NCI-H82 (cell line): ENCODE measurements at places on chromosomes 3 and 15.
A peak's percentile ranks its signal among the peaks of the same experiment; 100 is the strongest.

GRCh38 chr15:75022783-75023180, 608 bp upstream of the PPCDC start:
- DNase-seq: no peak

DNA sequence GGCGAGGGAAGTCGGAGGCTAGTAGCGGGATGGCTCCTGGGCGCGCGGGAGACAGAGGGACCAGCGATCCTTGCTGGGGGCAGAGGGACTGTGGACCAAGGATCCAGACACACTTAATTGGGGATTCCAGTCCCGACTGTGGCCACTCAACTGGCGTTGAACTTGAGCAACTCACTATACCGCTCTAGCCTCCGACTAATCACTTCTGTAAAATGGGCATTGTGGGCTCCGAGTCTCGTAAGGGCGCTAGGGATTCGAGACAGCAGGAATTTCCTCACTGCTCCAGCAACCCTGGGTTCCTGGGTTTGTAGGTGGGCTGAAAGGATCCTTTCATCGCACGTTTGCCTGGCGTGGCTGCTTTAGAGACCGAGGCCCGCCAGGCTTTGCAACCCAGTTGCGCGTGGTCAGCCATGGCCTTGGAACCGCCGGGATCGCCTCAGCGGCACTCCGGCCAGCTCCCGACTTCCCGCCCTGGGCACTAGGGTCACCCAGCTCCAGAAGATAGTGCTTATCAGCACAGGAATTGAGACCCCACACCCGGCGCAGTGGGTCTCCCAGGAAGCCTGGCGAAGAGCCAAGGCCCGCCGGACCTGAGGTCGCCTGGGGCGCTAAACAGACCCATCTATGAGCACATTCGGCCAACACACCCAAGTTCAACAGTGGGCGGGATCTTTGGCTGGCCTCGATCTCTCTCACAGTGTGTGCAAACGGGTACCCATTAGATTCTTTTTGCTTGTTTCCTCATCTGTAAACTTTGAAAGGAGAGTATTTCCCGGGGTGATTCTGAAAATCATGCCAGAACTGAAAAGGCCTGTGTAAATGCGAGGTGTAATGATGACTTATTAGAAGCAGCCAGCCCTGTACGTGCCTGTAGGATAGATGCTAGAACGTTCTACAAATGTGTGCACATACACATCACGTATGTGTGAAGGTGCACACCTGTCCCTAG, 9.9 kb downstream of the FOXL2 start:
- DNase-seq: no peak

GRCh38 chr3:15107075-15107947, 8.4 kb upstream of the RBSN start:
- no peak for DNase-seq

GRCh38 chr15:65363306-65363705, 14.5 kb downstream of the IGDCC3 start:
- no peak for DNase-seq

GRCh38 chr3:13552857-13553652, 4.1 kb downstream of the FBLN2 start:
- no peak for DNase-seq

DNA sequence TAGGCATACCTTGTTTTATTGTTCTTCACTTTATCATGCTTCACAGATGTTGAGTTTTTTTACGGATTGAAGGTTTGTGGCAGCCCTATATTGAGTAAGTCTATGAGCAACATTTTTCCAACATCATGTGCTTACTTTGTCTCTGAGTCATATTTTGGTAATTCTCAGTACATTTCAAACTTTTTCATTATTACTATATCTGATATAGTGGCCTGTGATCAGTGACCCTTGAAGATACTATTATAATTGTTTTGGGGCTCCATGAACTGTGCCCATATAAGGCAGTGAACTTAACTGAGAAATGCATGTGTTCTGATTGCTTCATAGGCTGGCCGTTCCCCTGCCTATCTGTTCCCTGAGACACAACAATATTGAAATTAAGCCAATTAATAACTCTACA, 42.8 kb upstream of the NSMCE3 start:
- DNase-seq: no peak

DNA sequence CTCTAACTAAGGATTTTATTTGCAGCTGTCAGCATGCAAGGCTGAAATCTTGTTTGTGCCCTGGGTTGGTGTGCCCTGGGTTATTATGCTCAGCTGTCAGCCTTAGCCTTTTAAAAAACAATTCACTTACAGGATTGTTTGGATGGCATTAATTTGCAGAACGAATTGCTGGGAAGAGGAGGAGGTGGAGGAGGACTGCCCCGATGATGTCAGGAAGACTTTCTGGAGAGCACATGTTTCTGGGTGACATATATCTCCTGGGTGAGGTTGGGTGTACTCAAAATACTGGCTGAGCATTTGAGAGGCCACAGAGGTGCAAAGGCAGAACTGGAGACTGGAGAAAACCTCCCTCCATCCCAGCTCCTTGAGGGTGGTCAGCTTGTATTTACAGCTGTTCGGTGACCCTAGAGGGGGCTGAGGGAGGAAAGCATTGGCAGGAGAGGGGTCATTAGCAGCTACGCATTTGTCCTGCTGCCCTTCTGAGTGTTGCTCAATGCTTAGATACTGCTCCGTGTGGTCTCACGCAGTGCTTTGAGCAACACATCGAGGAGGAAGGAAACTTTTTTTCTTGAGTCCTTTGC, 59.8 kb upstream of the PSMD6 start:
- DNase-seq: peak; percentile 75

GRCh38 chr3:100796556-100796955, 87.3 kb downstream of the TFG start:
- DNase-seq: peak; percentile 30

GRCh38 chr15:33200444-33200843, 5.9 kb upstream of the FMN1 start:
- no peak for DNase-seq

GRCh38 chr15:48868023-48868422, 9.9 kb upstream of the EID1 start:
- DNase-seq: no peak

DNA sequence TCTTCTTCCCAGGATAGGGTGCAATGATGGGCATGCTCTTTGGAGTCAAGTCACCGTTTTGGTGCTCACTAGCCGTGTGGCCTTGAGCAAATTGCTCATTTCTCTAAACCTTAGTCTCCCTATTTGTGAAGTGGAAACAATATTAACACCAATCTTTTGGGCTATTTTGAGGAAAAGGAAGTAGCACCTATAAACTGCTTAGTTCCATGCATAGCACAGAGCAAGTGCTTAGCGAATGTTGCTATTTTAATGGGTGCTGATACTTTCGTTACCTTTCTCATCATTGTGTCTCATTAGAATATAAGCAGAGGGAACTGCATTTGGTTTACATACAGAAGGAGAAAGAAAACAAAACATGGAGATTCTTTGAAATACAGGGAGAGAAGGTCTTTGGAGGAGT, 66.1 kb downstream of the BOC start:
- DNase-seq: no peak

DNA sequence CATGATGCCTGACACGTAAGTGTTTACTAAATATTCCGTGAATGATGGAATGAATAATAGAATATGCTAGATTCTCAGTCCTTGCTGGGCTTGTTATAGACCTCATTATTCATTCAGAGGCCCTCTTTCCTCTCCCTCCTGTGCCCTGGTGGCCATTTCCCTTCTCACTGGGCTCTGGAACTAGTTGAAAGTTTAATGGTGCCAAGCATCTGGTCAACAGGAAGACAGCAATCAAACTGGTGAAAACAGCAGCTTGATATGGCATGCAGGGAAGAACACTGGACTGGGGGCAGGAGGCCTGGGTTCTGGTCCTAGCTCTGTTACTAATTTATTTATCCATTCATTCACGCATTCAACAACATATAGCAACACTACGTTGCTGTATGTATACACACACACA, 3.7 kb upstream of the APOD start:
- no peak for DNase-seq

- DNase-seq: no peak
These were observed 26.0 kb upstream of the MCTP2 start for GRCh38 chr15:94205366-94205765.

DNA sequence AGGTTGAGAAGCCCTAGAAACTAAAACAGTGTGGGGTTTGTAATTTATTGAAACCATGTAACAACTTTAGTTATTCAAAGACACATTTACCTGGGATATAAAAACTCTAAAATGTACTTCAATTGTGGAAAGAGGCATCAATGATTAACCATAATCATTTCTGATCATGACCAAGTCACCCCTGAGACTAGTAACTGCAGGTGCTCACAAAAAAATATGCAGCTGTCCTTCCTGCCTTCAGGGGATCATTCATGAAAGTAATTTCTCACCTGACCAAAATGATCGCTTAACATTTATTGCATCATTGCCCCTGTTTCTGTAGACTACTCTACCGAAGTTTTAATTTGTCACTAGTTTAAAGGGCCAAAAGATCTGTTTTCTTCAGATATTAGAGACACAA, 9.0 kb downstream of the ACP3 start:
- no peak for DNase-seq

DNA sequence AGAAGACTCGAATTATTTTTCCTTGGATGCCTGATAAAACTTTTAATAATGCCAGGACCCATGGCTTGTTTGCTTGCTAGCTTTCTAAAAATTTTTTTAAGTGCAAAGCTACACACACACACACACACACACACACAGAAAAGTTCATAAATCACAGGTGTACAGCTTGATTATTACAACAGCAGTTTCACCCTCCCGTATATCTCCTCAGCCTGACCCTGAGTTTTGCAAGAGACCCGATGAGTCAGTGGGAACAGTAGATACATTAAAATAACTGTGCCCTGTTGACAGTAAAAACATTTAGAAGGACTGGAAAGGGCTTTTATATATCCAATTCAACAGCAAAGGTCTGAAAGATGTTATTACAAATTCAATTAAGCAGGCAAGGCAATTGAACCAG, 46.7 kb downstream of the EMC4 start:
- no peak for DNase-seq

DNA sequence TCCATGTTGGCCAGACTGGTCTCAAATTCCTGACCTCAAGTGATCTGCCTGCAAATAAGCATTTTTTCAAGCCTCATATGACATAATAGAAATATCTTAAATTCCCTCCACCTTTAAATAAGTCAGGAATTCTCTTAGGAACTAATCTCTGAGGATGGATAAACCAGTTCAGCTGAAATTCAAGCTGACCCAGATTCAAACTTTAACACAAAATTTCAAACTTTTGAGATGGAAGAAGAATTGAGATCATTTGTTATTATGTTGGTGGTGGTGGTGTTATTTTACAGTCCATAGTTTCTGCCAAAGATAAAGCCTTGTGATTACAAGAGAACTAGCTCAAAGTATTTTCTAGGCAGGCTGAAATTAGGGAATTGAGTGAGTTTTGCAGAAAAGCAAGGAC, 85.5 kb downstream of the SSR3 start:
- DNase-seq: no peak

- DNase-seq: no peak
These were observed 44.3 kb downstream of the RAB6B start for GRCh38 chr3:133851266-133851906.

GRCh38 chr3:37456270-37456708, 281.9 kb upstream of the LRRFIP2 start:
- no peak for DNase-seq

DNA sequence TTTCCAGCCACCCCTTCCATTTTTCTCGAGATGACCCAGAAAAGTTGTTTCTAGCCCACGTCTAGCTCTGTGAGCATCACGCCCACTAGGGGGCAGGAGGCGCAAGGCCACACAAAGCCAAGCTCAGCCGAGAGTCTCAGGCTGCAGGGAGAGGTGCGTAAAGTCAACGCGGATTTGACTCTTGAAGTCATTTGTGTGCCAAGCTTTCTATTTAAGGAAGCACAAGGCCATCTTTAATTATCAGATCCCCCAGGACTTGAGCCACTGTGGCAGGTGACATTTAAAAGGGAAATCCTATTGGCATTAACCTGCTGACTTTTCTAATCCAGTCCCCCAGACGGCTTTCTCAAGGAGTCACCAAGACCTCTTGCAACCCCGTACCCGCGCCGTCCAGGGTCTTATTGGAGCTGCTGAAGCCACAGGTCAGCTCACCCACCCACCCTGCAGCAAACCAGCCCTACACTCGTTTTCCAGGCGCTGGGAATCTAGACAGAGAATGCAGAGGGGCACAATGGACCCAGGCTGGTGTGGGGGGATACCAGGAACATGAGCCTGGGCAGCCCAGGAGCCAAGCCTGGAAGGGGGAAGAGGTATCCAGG, 62.1 kb downstream of the CAPN7 start:
- DNase-seq: peak; percentile 85

GRCh38 chr15:83721031-83721430, 67.1 kb downstream of the ADAMTSL3 start:
- no peak for DNase-seq

GRCh38 chr3:963755-964154, 129.1 kb upstream of the CNTN6 start:
- DNase-seq: no peak

GRCh38 chr15:34654625-34655024, 71.2 kb upstream of the GOLGA8B start:
- no peak for DNase-seq

DNA sequence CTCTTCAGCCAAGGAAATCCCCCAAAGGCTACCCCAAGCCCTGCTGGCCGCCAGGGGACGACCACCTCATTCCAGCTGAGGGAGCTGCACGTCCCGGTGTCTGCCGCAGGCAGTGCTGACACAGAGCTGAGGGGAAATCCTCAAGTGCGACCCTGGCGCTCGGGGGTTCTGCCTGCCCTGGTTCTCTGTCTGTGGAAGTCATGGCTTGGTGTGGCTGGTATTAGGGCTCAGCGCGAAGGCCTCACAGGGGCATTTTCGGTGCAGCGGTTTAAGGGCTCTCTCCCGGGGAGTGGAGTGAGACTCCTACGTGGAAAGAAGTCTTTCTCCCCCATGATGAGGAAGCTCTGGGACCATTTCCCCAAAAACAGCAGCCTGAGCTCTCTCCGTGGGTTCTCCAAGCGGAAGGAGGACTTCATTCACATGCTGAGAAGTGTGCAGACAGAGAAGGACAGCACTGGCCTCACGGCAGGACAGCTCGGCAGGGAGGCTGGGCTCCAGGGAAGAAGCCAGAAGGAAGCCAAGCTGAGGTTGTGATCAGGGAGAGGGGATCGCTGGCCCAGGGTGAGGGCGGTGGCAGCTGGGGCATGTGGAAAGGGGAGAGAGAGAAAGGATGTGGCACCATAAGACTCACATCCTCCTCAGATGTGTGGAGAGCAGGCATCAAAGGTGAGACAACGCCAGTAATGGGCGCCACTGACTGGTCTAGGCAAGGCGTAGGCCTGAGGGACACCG, 48.6 kb downstream of the KLF15 start:
- no peak for DNase-seq

- peak; percentile 96 for DNase-seq
These were observed 124.3 kb downstream of the TMEM266 start for GRCh38 chr15:76183930-76184649.

DNA sequence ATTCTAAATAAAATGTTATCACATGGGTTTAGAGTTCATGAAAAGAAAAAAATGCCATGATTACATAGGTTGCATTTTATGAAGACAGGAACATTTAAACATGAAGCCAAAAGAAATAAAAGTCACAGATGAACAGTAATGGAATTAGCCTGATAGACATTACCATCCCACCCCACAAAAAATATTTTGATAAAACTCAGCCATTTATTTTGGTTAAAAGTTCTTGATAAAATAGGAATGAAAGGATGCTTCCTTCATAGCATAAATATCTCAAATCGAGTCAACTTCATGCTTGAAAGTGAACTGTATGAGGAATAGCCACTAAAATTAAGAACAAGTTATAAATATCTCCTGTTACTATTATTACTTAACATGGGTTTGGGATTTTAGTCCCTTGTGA, 101.9 kb upstream of the TMC3 start:
- DNase-seq: no peak

GRCh38 chr3:148084931-148085330, 612.8 kb upstream of the AGTR1 start:
- no peak for DNase-seq

- DNase-seq: no peak
These were observed 313.9 kb downstream of the POLQ start for GRCh38 chr3:121231872-121232271.
